ENCODE measurements at places on chromosomes 7 and 10.

DNA sequence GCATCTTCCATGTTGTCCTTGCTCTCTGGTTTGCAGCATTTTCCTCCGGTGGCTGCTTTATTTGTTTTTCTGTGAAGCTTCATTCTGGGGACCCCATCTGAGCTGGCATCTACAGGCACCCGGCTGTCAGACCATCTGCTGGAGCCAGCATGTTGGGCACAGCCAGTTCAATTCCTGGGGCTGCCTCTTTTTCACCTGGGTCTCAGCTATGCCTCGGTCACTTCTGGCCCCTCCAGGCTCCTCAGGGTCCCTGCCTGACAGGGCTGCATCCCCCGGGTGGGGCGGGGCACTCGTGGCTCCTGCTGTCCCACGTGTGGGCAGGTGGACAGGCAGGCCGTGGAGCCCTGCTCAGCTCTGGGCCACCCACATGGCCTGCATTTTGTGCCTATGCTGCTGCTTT lies 8.1 kb downstream of the SCART1 start:
- DNase-seq: no peak

DNA sequence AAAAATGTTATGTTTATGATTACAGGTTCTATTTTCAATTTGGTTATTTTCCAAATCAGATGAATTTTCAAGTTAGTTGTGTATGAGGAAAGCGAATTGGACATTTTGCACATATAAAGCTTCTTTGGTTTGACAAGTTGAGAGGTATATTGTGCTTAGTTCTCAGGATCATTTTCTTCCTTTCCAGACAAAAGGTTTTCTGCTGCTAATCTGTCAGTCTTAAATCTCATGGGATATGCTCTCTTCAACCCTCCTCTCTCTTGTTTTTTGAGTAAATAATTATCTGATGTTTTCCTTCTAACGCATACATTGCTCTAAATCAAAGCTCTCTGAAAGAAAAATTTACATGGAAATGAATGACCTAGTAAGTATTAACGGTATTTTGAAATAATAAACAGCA lies 77.9 kb downstream of the PPP1R3A start:
- no peak for DNase-seq

GRCh38 chr10:90911133-90912051 lies 9.5 kb downstream of the ANKRD1 start:
- DNase-seq: peak; percentile 80

GRCh38 chr10:19874791-19875190 lies 58.6 kb downstream of the PLXDC2 start:
- no peak for DNase-seq

DNA sequence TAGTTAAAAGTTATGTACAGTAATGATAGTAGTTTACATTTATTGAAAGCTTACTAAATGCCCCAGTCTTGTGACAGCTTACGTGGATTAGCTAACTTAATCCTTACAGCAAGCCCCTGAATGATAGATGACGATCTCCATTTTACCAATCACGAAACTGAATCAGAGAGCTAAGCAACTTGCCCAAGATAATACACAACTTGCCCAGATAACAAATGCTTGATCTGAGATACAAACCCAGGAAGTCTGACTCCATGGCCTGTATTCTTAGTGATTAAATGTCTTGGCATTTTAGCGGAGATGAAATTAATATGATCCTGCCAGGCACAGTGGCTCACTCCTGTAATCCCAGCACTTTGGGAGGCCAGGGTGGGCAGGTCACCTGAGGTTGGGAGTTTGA lies 46.9 kb upstream of the FMC1 start:
- no peak for DNase-seq

DNA sequence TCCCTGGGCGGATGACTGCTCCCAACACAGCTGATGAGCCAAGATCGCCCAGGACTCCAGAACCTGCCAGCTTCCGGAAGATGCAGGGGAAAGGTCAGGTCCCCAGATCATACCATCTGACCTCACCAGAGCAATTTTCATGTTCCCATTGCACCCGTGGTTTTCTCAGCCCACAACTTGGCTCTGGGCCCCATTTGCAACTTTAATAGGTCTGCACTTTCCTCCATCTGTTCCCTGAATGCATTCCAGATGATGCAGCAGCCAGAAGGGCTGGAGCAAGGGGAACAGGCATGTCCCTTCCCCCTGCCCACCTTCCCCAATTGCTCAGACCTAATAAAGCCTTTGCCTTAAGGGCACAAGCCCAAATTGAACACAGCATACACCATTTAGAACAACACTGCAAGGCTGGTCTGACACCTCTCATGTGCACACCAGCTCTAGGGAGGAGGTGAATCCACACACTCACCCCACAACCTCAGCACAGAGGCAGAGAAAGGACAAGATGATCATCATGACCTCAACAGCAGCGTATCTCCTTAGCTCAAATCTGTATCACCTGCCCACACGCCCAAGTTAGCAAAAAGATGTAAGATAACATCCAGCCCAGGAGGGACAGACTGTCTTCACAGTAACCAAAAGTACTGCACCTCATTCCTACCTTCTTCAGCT lies 87.5 kb downstream of the PLXNA4 start:
- DNase-seq: no peak

DNA sequence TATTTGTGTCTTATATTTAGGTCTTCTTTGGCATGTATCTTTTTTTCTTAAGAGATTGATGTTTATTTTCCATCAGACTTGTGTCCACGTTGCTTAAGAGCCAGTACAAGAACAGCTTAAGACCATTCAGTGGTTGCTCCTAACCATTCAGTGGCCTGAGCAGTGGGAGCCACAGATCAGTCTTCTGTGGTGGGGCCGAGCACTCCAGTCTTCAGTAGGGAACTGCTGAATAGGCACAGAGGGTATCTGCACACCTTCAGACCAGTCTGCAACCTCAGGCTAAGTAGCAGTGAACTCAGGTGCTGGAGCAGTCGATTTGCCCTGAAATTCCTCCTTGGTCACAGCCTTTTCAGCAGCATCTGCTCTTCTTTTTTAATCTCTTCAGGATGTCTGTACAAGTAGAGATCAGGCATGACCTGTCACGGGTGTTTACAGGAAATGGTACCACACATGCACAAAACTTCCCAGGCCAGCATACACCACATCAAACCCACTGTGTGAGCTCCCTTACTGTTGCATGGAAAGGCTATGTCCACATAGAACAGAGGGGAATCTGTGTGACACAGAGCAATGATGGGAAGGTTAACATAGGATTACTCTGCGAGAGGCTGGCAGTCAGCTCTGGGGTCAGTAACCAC lies 51.5 kb downstream of the FAM107B start:
- no peak for DNase-seq

GRCh38 chr10:109969760-109970346 lies 37.9 kb upstream of the ADD3 start:
- no peak for DNase-seq

- peak; percentile 67 for DNase-seq
Observed at GRCh38 chr10:96370584-96371157, 11.9 kb upstream of the OPALIN start.

DNA sequence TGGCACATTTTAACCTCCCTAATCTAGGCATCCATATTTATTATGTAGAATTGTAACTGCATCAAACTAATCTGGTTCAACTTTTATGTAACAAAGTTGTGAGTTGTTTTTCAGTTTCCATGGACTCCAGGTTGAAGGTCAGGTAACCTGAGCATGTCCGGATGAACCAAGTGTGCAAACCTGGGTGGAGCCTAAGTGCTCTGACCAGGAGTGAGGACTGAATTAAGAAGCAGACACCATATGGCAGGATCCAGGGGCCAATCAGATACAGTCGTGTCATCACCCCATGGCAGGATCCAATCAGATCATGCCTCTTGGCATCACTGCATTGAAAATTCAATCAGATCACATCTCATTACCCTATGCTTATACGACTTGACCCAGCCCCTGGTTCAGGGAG lies 41.2 kb upstream of the PHYHIPL start:
- DNase-seq: no peak

DNA sequence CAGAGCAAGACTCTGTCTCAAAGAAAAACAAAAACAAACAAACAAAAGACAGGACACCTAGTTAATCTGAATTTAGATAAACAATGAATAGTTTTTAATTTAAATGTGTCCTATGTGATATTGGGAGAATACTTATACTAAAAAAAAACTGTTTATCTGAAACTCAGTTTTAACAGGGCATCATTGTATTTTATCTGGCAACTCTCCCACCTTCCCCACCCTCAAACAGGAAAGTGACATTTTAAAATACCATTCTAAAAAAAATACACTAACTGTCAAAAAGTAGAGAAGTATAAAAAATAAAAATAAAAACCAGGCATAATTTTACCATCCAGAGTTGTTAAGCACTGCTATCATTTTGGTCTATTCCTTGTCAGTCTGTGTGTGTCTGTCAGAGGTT lies 119.0 kb downstream of the RTKN2 start:
- DNase-seq: no peak

DNA sequence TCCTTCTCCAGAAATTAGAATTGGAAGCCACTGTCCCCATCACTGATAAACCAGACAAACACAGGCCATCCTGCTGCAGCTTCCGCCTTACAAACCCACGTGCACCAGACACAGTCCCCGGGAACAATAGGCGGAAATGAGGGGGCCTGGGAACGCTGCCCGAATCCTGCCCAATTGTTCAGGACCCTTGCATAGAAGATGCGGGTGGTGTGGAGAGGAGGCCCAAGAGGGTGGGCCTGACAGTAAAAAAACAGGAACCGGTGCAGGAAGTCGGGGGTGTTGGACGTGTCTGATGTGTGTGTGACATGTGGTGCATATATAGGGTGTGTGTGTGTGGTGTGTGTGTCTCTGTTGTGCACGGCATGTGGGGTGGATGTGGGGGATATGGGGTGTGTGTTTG lies 26.5 kb upstream of the CHST15 start:
- DNase-seq: peak; percentile 44

DNA sequence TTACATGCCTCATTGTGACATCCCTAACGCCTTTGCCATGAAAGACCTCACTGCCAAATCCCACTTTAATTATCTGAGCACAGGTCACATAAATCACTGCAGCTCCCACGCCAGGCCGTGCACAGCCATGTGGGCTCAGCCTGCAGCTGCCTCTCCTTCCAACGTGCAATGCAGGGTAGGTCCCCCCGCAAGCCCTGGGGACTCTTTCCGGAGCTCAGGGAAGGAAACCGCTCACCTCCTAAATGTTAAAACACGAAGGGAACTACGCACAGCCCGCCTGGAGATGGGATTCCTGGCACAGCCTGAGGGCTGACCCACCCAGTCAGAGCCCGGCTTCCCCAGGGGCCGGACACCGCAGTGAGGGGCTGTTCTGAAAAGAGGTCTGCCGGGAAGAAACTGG lies 128.0 kb downstream of the MAD1L1 start:
- DNase-seq: no peak

DNA sequence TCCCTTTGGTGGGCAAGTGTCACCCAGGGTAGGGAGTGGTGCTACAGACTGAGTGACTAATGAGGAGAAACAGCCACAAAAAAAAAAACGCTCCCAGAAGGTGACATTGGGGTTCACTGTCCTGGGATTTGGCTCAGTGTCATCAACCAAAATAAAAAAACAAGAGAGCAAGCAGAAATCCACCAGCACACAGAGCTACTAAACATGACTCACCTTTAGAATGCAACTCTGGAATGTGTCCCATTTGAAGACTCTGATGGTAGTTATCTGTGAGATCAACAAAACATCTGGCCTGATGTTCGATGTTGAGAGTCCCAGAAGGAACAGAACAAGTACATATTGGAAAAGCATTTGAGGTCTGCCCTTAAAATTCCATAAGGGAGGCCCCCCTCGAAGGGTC lies 200.3 kb upstream of the LYZL2 start:
- DNase-seq: no peak

GRCh38 chr7:159056737-159057136 lies 87.9 kb downstream of the VIPR2 start:
- no peak for DNase-seq

DNA sequence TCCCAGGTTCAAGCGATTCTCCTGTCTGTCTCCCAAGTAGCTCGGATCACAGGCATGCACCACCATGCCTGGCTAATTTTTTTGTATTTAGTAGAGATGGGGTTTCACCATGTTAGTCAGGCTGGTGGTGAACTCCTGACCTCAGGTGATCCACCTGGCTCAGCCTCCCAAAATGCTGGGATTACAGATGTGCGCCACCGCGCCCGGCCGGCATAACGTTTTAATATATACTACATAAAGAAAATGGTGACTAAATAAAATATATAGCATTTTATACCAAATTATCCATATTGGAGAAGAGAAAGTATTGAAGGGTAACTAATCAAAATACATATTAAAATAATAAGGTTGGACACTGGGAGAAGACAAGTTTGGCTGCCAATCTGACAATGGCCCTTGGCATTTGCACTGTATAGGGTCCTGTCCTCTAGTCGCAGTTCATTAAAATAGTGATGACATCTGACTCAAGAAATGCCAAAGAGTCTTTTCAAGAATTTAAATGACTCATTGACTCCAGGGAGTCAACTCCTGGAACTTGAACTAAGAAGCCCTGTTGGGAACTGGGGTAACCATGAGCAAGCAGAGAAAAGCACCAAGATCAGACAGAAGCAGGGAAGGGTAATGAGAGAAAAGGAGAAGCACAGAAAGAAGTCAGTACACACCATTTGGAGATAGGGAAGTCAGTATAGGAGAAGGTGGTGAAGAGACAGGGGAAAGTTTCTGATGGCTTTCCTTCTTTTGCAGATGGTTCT lies 91.1 kb downstream of the CH25H start:
- DNase-seq: peak; percentile 86

DNA sequence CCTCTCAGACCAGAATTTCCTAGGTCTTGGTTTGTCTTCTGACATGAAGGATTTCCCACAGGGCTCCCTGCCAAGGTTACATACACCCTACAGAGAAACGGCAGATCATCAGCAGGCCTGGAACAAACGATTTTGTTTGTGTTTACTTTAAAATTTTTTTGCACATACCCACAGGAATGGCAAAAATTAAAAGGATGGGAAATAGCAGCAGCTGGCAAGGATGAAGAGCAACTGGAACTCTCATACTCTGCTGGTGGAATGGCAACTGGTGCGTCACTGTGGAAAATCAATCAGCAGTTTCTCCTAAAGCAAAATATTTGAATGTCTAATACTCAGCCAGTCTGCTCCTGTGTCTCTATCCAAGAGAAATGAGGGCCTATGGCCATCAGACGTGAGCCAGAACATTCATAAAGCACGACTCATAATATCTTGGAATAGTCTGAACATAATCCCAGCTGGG lies 6.5 kb downstream of the BAIAP2L1 start:
- DNase-seq: no peak

- DNase-seq: no peak
Observed at GRCh38 chr10:103879409-103879808, 24.0 kb upstream of the SH3PXD2A start.

- DNase-seq: peak; percentile 63
Observed at GRCh38 chr7:100053215-100053614, 3.6 kb downstream of the ZSCAN21 start.
